ENCODE measurements at places on chromosomes 1 and 21.

DNA sequence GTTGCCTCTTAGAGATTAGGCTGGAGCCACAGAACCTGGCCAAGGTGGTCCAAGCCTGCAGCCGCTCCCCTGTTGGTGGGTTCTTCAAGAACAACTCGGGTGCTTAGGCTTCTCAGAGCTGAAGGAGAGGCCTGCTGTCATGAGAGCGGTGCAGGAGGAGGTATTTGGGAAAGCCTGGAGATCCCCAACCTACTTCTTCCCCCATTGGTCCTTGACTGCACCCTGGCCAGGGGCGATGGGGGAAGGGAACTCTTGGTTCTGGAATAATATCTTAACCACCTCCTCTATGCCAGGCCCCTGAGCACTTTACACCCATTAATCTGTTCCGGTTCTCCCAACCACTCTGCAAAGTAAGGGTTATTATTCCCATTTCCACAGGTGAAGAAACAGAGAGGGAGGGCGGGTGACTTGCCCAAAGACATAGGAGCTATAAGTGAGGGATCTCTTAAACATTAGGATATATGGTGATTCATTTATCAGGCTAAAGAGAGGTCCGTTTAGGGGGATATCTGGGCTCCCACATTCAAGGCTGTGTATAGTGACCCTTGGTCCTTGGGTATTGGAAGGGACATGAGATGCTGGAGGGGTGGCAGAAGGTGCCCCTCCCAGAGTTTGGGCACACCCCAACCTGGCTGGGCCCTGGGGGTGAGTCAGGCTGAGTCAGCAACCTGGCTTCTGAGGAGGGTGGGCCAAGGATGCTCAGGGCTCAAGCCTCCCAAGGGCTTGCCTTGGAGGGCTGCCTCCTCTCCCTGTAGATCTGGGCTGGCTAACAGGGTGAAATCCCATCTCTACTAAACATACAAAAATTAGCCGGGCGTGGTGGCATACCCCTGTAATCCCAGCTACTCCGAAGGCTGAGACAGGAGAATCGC, 5.2 kb downstream of the TRNP1 start:
- no peak for DNase-seq

GRCh38 chr1:236639686-236640085, 35.4 kb upstream of the HEATR1 start:
- no peak for DNase-seq

DNA sequence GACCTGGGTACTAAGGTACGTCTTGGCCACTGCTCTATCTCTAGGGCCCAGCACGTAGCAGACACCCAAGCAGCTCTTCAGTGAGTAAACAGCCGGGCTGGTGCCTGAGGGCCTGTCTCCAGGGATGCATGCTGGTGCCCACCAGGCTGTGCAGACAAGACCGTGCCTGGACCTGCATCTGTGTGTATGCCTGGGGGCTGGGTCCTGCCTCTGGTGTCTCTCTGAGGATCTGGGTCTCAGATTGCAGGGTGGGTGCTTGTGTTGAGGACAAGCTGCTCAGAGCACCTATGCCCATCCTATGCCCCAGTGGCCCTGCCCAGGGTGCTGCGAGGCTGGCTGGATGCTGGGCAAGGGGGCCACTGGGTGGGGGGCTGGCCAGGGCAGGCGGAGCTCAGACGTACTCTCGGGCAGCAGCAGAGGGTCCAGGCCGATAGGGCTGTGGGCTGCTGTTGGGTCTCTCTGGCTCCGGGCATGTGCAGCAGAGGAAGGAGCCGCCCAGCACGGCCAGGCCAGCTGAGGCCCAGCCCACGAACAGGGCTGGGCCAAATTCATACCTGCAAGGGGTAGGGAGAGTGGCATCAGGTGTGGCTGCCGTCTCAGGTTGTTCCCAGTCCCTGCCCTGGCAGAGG, 4.4 kb downstream of the CLDN19 start:
- DNase-seq: no peak

DNA sequence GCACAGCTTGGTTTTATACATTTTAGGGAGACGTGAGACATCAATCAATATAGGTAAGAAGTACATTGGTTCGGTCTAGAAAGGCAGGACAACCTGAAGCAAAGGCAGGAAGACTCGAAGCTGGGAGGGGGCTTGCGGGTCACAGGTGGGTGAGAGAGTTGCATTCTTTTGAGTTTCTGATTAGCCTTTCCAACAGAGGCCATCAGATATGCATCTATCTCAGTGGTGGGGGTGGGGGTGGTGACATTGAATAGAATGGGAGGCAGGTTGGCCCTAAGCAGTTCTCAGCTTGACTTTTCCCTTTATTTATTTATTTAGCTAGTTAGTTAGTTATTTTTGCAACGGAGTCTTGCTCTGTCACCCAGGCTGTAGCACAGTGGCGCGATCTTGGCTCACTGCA, 85.6 kb downstream of the WDR4 start:
- DNase-seq: no peak

DNA sequence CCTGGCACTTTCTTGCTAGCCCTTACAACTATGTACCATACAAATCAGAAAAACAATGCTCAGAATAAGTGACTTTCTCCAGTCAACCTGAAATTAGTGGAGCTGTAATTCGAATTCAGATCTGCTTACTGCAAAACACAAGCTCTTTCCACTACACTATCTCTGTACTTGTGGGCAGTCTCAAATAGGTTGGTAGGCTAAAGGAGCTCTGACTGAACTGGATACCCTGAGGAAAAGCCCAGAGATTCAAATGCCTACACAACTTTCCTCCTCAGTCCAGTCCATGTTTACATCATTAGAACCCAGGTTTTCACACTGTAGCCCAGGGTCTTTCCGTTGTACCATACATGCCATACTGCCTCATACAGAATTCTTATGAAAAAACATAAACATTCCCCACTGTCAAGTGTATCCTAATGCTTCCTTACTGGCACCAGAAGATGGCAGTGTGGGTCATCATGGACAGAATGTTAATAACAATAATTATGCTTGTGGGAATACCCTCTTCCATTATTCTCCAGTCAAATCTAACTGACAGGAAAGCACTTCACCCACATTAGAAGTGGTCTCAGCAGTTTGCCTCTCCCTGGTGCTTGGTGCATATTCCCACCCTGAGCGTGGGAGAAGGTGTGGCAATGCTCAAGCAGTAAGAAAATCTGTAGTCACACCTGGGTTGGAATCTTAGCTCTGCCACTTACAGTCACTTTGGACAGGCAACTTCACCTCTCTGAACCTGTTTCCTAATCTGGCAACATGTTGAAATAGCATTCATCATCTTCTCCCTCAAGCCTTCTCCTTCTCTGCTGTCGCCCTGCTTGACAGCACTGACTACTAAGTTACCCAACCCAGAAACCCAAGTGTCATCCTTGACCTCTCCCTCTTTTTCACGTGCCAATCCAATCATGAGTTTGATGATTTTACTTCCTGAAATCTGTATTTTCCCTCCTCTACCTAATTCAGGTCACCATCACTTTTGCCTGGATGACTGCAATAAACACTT, 14.4 kb upstream of the ZFYVE9 start:
- DNase-seq: no peak

DNA sequence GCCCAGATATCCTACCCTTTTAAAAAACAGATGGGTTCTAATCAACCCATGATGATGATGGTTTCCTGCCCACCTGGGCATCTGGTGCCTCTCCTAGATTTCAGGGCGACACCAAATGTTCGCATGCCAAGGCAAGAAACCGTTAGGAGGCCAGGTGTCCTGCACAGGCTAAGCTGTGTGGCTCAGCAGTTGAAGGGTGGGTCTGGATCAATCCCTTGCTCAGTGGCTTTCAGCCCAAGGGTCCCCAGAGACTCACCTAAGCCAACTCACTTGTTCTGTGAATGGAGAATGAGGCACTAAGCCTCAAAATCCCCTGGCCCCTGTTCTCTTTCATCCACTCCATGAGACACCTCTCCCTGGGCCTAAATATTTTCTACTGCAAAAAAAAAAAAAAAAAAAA, 169.1 kb upstream of the EDN2 start:
- no peak for DNase-seq

DNA sequence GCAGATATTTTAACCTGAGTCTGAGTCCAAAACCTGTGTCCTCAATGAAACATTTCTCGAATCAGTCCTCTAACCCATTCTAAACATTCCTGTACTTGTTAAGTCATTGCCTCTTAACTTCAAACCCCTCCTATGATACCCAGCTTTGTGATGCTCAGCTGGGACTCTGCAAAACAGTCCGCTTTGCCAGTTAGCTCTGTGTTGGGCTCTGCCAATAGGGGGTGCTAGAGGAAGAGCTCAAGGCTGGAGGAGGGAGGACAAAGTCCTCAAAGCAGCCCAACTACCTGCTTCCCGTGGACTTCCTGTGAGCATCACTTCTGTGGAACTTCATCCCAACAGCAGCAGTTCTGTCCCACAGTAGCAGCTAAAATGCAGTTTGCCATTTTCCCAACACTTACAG, 38.1 kb upstream of the SYT14 start:
- no peak for DNase-seq

DNA sequence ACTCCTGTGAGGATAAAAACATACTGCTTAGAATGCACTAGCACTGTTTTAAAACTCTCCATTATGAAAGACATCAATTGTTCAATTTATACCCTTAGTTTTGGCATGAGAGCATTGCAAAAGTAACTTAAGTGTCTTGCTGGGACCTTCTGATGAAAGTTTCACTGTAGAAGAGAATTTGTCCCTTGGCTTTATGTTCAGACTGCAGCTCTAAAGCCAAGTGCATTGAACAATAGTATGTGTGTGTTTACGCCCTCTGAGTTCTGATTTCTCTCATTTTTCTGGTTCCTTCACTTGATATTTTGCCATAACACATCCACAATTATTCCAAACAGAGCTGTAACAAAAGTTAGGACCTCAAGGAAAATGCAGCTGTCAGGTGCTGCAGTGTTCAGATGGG, 474.6 kb downstream of the DISC1 start:
- no peak for DNase-seq

GRCh38 chr1:156880473-156880872, 13.0 kb upstream of the PEAR1 start:
- DNase-seq: no peak

DNA sequence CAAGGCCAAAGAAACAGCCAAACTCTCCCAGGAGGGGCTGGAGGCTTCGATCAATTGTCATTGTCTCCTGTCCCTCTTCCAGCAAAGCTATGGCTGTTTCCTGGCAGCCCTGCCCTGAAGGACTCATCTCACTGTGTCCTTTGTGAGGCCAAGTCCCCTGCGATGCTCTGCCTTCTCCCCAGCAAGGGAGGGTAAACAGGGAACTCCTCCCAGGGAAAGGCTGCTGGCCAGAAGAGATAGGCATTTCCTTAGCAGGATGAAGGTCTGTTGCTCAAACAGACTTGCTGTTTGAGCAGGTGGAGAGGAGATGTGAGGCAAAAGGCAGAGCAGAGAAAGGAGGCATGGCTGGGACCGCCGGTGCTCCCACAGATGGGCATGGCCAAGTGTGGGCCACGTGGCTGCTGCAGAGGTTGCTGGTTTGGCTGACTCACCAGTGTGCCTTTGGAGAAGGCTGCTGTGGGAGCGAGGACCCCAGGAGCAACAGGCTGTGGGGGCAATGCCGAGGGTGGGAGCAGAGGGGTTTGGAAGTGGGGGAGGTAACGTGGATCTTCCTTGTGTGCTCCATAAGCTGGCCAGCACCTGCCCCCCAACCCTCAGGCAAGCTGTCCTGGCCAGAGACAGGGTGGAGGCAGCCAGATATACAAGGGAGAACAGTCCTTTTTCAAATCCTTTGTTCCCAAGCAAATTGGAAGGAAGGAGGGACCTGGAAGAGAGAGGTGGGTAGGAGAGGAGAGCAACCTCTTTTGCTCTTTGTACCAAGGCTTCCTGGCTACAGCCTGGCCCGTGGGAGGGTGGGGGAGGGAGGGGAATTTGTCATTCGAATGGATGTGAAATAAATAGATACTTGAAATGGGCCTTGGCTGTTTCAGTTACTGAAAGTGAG, 449.8 kb downstream of the SIPA1L2 start:
- no peak for DNase-seq
